GM04503 (cell line): ENCODE measurements at places on chromosomes 11 and 22.

- no peak for DNase-seq
Observed at GRCh38 chr11:34316347-34317035, 41.3 kb downstream of the ABTB2 start.

DNA sequence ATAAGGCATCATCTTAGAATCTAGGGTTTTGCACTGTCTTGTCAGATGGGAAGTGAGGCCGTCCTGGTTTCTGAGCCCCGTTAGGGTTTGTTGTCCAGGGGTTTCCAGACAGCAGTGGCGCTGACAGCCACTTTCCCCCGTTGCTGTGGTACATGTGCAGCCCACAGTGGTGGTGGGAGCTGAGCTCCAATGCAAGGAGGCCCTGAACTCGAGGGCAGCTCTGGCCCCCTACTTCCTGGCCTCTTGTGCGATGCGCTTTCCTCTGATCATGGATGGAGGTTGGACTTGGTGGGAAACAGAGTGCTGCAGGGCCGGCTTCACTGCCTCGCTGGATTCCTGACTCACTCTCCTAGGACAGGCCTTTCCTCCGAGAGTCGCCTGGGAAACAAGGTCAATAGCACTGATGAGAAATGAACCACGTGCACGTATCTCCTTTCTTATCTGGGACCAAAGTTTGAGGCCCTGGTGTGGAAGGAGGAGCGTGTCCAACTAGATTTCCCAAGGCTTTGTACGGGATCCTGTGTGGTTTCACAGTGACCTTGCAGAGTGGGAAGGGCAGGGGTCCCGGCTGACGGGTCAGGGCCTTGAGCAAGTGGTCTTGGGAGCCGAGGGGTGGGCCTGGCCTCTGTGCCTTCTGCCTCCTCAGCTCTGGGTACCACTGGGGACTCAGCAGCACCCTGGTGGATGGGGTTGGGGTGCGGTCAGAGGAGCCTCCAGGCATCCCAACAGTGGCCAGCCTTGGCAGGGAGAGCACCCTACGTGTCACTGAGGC lies 3.7 kb downstream of the PHRF1 start:
- no peak for DNase-seq

GRCh38 chr22:32628628-32629572 lies 154.3 kb downstream of the FBXO7 start:
- no peak for DNase-seq

GRCh38 chr22:30824096-30824495 lies 129.4 kb downstream of the OSBP2 start:
- DNase-seq: no peak

DNA sequence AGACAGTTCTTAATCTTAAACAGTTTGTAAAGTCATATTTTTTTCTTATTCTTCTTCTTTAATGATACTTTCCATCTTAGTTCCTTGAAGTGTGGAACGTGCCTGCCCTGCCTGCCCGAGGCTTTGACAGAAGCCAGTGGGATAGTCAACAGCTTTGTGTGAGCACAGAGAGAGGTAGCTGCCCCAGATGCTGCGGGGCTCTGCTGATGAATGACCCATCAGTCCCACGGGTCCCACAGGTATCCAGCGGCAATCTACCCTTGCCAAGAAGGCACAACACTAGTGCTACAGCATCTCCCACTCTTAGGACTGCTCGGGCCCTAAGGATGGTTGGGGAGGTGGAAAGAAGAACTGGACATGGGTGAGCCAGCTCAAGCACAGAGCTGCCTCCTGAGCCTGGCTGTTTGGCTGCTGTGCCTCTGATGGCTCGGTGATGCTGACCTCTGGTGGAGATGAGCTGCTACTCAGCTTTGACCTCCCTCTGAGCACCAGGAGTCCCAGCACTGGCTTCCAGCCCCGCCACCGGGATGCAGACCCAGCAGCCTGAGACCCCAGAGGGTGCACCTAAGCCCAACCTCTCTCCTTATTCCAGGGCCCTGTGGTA lies 11.8 kb upstream of the APLNR start:
- no peak for DNase-seq

- no peak for DNase-seq
Observed at GRCh38 chr11:47061429-47062178, 115.1 kb downstream of the ARFGAP2 start.

- no peak for DNase-seq
Observed at GRCh38 chr11:35373284-35373933, 45.9 kb downstream of the SLC1A2 start.

DNA sequence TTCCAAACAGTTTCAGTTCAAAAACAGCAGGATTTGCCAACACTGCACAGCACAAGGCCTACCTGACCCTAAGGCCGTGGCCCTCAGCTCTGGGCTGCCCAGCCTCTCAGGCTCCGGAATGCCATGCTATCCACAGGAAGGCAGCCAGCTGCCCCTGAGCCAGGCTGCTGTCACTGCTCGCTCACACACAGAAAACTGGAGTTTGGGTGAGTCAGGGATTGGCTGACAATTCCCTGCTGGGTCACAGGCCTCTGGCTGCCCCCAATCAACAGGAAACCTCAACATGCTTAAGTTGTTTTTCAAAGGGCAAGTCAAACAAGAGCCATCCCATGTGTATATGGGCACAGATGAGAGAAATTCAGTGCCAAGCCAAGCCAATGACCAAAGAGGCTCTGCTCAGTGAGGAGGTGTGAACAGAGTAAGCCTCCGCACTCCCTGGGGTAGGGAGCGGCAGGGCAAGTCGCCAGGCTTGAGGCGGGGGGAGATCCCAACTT lies 50.2 kb downstream of the RPL27A start:
- DNase-seq: peak; percentile 83

GRCh38 chr22:22074634-22075381 lies 92.2 kb upstream of the TOP3B start:
- no peak for DNase-seq

DNA sequence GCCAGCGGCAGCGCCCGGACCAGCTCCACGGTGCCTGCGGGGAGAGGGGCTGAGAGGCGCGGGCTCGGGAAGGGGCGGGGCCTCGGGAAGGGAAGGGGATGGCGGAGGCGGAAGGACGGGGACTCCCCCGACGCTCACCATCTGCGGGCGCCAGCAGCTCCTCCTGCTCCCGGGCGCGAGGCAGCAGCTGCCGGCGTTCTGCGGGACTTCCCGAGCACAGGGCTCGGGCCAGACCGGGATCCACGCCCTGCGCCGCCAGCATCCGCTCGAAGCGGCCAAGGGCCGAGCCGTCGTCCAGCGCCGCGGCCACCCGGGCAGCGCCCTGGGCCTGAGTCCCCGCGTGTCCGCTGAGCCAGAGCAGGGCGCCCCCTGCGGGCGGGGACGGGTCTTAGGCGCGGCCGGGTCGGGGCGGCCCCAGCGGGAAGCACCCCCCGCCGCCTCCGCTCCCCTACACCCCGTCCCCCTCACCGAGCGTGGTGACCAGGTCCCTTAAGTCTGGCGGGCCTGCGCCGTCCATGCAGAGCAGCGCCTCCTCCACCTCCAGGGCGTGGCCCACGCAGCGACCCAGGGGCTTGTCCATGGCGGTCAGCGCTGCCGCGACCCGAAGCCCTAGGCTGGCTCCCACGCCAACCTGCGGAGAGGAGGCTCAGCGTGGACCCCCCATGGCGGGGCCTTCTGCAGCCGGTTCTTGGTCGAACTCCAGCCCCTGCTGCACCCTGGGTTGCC lies 873 bp upstream of the SCO2 start:
- no peak for DNase-seq

DNA sequence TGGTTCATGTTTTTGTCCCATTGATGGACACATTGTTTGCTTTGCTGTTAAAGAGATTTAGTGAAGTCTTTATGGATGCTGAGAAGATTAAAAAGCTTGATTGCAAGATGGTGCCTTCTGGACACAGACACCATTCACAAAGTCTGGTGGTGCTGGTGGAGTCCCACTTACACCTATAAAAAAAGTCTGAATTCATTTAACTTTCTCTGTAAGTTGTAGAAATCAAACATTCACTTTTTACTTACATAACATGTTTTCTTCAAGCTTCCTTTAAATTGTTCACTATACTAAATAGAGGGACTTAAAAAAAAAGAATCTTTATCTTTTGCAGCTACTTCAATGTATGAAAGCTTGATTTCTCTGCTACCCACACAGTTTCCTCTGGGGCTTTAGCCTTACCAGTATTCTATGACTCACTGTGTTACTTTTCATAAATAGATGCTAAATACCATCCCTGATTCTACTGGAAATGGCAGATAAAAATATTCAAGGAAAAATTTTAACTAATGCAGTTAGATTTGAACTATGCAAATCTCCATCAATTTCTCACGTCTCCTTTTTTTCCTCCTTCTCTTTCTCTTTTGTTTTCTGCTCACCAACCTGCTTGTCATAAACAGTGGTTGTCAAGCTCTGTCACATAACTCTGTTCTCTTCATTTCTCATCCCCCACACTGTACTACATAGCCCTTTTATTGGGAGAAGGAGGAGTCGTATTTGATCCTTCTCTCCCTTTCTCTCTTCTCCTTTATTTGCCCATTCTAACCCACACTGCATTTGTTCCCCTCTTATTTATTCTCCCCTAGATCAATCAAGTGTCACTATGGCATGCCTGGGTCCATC lies 89.7 kb downstream of the FAM76B start:
- DNase-seq: no peak

GRCh38 chr11:70127653-70128434 lies 49.7 kb downstream of the ANO1 start:
- no peak for DNase-seq

- no peak for DNase-seq
Observed at GRCh38 chr11:15793043-15793996, 563.0 kb downstream of the SOX6 start.

GRCh38 chr11:76700177-76701100 lies 29.9 kb upstream of the LRRC32 start:
- DNase-seq: peak; percentile 87

DNA sequence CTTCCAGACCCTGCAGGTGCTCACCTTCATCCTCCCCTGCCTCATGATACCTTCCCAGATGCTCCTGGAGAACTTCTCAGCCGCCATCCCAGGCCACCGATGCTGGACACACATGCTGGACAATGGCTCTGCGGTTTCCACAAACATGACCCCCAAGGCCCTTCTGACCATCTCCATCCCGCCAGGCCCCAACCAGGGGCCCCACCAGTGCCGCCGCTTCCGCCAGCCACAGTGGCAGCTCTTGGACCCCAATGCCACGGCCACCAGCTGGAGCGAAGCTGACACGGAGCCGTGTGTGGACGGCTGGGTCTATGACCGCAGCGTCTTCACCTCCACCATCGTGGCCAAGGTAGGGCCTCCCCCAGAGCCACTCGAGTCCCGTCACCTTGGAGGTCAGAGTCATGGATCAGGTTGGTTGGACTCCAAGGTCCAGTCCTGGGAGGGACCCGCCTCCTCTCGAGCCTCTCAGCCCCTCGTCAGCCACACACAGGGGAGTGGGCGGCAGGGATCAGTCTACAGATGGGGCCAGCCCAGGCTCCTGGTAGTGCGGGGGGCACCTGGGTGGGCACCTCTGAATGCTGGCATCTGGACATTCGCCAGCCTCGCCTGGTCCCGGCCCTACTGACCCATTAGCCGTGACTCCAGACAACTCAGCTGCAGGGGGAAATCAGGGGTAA lies 34.8 kb upstream of the SLC22A12 start:
- DNase-seq: no peak

- DNase-seq: no peak
Observed at GRCh38 chr11:9249252-9249651, 15.9 kb downstream of the DENND5A start.

DNA sequence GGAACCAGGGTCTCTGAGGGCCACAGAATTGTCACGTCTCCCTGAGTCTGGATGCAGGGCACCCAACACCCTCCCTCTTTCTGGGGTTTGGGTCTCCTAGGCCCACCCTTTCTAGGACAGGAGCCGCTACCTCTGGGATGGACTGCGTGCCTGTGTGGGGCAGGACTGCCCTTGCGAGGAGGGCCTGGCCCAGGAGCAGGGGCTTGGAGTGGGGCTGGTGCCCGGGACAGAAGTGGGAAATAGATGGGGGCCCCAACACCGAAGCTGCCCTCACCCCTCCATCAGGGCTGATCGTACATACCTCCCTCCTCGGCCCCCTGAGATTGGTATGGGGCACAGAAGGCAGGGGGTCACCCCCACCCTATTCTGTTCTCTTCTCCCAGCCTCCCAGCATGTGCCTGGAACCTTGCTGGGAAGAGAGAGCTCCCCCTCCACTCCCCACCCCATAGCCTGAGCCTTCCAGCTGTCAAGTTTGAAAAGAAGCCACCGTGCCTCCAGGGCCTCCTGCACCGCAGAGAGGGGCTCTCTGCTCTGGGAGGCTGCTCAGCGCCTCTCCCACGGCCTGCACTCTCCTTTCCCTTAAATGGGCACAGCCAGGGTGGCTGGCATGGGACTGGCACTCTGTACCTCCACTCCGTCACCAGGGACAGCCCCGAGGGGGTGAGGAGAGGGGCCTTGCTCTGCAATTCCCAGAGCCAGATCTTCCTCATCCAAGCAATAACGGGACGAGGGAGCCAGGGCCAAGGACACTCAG lies 1.8 kb downstream of the LRRC10B start:
- no peak for DNase-seq

- DNase-seq: no peak
Observed at GRCh38 chr11:69377953-69378302, 84.0 kb downstream of the MYEOV start.

- DNase-seq: no peak
Observed at GRCh38 chr22:19448739-19449421, 1.4 kb upstream of the C22orf39 start.

DNA sequence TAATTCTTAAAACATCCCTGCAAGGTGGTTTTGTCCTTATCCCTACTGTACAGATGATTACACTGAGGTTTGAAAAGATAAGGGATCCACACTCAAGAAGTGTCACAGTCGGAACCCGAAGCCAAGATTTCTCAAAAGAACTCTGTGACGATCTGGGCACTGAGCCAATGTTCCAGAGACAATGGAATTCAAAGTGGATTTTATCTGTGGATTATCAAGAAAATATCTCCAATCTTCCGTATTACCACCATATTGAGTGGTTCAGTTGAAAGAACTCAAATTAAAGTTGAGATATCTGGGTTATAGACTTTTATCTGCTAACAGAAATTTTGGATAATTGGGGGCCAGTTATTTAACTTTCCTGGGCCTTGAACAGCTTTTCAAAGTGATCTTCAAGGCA lies 100.0 kb upstream of the GRAMD1B start:
- DNase-seq: no peak

GRCh38 chr11:128502726-128503125 lies 84.6 kb downstream of the ETS1 start:
- peak; percentile 70 for DNase-seq

DNA sequence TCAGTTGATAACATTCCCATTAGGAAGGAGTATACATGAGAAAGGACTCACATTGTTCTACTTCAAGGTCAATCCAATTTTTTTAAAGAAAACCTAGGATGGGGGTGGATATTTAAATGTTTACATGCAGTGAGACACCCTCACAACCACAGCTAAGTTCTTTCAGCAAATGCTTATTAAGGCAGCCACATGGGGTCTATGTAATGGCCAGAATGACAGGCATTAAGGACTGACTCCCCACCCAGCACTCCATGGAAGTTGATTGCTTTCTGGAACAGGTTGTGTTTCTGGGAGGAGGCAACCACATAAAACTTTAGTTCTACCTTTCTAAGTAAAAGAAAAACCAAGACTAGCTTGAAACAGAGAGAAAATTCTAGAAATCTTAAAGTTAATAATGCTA lies 662.0 kb upstream of the CCDC90B start:
- no peak for DNase-seq

- no peak for DNase-seq
Observed at GRCh38 chr11:75188671-75189070, 37.8 kb downstream of the SLCO2B1 start.
